ENCODE measurements at places on chromosomes 12 and 14. TPM values are rescaled to one million over a fixed set of nuclear protein-coding genes. Genes with fewer than 3 reads are reported as not detected.

DNA sequence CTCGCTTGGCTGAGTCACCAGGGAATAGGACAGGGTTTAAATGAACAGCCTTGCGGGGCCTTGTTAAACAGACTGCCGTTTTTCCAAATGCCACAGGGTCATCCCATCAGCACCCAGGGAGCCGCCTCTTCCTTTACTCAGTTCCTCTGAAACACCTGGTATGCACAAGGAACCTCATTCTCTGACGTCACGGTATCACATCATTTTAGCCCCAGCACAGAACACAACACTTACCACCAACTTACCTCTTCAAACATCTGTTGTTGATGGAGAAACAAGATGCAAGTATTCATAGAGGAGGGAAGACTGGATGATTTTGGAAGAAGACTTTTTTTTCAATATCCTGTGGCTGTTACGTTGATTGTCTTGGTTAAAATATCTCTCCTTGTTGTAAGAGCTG is 535.3 kb upstream of the TMEM132C start:
- no peak for DNase-seq

- no peak for DNase-seq
These were observed 52.7 kb downstream of the RASSF3 start for GRCh38 chr12:64663015-64663414.

DNA sequence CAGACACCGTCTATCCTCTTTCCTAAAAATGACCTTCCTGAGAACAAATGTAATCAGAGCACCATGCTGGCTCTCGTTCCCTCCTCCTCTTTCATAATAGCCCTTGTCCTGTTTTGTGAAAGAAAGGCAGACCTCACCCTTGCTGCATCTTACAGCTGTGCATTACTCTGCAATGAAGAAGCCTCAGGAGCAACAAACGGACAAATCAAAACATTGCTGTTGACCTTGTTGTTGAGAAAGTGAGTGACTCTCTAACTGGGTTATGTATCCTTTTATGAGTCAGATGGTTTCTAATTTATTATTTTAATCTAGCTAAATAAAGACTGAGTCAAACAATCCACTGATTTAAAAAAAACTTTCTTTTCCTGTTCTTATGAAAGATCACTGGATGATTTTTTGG is 180.9 kb downstream of the RPS29 start:
- DNase-seq: no peak

DNA sequence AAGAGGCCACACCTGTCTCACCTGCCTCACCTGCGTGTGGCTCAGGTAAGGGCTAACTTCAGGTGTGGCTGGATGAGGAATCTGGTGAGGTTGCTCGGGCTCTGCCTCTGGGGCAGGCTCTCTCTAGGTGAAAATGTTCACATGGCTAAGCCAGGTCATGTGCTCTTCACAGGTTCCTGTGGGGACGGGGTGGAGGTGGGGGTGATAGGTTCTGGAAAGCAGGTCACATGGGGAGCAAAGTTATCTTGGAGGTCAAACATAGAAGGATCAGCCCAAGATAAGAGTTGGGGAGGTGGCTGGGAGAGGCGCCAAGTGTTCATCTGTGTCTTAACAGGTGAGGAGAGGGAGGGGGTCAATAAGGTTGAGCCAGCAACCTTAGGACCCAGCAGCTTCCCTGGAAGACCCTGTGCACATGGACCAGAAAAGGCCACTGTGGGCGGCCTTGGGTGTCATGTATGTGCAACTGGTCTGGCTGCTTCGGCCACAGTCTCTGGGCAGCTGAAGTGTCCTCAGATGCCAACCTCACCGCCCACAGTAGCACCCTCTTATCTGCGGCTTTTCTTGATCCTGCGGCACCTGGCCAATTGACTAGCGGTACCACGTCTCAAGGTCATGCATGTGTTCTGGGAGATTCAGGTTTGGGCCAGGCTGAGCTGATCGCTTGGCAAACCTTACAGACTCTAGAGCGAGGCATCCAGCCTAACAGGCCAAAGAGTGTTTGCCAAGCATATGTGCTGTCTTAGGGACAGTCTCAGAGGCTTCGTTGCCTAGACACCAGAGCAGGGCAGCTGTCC is 60.5 kb downstream of the CACNA1C start:
- DNase-seq: no peak

MANSC1 gene
- 10.8 TPM for total RNA-seq

USP15 gene
- total RNA-seq: 69.1 TPM

Data from pulmonary artery endothelial cell (primary cell).